Smooth muscle cell of the pulmonary artery (primary cell): ENCODE measurements at places on chromosomes 1 and 21. TPM values are rescaled to one million over a fixed set of nuclear protein-coding genes. Genes with fewer than 3 reads are reported as not detected.

Gene S100A3
- total RNA-seq, result 1.7 and 4.4 TPM in 2 replicates

Gene SPRR2F
- not detected in 2 replicates for total RNA-seq

Gene SYT14
- 0.13 and 9.1 TPM in 2 replicates for total RNA-seq

Gene KIF2C
- 3.2 and 9.3 TPM in 2 replicates for total RNA-seq

Gene KRTAP12-1
- total RNA-seq, result not detected in 2 replicates

Gene USH2A
- total RNA-seq, result under 0.01 TPM in 1 of 2 replicates, not detected in the other

Gene HES3
- not detected in 2 replicates for total RNA-seq

Gene RNU1-1
- total RNA-seq, result under 0.01 TPM in 2 replicates

Gene GJB4
- not detected in 2 replicates for total RNA-seq

Gene IVL
- not detected in 2 replicates for total RNA-seq

Gene ANXA9
- total RNA-seq, result 0.20 TPM in 1 of 2 replicates, not detected in the other

Gene DCST1
- not detected in 2 replicates for total RNA-seq
